ENCODE measurements at places on chromosomes 1 and 21. TPM values are rescaled to one million over a fixed set of nuclear protein-coding genes. Genes with fewer than 3 reads are reported as not detected.

DNA sequence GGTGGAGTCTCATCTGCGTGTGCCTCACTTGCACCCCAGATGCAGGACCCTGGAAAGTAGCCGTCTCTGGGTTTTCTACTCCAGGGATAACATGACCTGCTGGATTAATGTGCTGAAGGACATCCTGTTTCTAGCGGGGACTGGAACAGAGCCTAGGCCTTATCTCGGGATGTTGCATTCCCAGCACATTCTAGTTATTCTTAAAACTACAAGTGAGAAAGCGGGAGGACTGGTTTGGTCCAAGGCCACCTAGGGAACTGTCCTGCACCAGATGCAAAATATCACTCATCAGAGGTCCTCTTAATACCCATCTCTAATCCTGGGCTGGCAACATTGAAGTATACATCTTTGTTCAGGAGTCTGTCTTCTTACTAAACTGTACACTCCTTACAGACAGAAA is 179.9 kb downstream of the ZC3H11B start:
- DNase-seq, result no peak

DNA sequence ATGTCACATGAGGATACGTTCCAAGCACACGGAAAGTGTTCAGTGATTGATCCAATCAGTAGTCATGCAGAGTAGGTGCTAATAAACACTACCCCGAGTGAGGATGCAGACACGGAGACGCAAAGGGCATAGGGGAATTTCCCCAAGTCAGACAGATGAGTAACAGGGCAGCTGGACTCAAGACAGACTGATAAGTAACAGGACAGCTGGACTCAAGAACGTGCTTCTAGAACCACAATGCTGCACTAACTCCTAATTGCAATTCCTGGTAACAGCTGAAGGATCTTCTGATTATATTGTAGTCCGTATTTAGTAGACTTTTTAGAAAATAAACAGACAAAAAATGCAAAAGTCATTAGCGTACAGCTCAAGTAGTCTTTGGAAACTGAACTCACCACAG is 1.9 kb upstream of the OR2T10 start:
- no peak for DNase-seq

GRCh38 chr1:97593192-97593591 is 327.6 kb downstream of the DPYD start:
- no peak for DNase-seq

DNA sequence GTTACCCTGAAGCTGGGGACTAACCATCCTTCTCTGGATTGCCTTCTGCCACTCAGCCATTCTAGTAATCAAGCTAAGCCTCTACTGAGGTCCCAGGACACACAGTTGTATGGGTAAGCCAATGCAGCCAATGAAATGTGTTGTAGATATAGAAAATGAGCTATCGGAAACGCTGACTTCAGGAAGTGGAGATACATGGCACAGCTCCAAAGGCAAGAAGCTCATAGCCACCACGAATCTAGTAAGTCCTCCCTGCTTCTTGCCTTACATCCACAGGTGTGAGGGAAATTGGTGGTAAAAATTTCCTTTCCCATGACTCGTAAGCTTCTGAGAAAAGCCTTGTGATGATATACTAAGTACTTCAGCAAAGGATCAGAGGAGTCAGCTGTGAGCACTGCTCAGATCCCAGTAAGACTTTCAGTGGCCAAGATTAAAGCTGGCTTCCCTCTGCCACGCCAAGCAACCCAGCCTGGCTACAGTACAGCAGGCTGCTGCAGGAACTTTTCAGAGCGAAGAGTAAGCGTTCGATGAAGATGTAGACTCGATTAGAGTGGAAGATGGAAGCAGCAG is 117.7 kb downstream of the SIM2 start:
- DNase-seq, result no peak

- no peak for DNase-seq
These were observed 87.3 kb upstream of the SMYD2 start for GRCh38 chr1:214193691-214194090.

DNA sequence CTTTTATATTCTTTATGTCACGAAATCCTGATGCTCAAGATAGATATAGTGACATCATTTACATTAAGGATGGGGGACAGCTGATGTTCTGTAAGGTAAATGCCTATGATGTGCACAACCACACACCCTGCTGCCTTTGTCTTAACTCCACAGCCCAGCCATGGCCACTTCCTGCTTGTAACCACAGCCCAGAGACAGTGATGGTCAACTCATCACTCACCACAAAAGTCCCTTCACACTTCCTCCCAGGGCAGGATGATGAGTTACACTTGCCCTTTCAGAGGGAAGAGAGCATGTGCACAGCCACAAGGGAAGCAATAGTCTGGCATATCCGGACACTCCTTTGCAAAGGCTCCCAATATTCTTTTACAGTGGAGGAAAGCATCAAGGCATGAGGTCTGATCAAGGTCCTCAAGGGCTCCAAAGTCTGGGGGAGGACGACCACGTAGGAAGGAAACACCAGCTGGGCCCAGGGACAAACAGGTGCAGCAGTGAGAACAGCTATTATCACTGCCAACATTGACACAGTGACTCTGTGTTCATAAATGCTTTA is 53.8 kb downstream of the PLPP3 start:
- DNase-seq, result no peak

DNA sequence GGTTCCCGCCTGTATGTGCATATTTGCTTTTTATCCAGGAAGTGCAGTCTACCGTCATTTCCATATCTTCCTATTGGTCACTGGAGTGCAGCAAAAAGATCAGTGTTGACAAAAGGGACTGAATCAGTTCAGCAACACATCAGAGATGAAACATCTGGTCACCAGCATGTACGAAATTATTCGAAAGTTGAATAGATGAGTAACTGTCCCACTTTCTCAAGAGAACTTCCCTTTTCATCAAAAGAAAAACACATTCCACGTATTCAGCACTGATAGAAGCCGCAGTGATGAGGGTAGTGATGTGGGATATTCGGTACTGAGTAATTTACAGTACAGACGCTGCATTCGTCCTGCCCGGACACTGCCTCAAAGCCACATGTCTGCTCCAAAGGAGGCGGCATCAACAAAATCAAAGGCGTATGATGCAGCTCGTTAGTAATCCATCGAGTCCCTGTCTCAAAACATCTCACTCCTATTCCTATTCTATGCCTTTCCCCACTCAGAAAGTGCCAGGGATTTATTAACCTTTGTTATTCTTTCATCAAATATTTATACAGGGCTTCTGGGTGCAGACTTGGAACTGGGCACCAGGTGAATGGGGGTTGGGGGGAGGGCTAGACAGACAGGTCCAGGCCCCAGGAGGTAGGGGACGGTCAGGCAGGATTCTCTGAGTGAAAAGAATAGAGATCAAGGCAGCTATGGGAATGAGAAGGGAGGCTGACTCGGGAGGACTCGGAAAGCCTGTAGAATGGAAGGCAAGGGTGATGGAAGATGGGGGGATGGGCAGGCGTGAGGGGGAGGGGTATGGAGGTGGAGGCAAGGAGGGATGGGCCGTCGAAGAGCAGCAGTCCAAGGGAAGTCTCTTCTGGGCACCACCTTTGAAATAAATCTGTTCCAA is 79.5 kb upstream of the SLC45A1 start:
- no peak for DNase-seq

DNA sequence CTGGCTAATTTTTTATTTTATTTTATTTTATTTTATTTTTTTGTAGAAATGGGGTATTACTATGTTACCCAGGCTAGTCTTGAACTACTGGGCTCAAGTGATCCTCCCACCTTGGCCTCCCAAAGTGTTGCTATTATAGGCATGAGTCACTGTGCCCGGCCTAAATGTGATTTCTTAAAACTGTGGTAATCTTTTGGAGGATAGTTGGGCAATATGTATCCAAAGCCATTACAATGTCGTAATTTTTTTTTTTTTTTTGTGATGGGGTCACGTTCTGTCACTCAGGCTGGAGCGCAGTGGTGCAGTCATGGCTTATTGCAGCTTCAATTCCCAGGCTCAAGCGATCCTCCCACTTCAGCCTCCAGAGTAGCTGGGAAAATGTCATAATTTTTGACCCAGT is 14.2 kb downstream of the ETV3L start:
- no peak for DNase-seq

- peak; percentile 29 for DNase-seq
These were observed 7.5 kb downstream of the MX2 start for GRCh38 chr21:41369105-41369919.

DNA sequence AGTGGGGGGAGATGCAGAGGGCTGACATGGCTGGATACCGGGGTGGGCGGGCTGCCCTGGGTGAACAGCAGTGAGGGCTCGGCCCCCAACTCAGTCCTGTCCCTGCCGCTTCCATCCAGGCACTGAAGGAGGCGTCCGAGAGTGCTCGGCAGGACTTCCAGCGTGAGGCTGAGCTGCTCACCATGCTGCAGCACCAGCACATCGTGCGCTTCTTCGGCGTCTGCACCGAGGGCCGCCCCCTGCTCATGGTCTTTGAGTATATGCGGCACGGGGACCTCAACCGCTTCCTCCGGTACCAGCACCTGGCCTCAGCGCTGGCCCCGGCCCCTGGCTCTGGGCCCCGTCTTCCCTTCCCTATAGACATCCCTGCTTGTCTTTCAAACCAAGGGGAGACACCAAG is 15.6 kb downstream of the NTRK1 start:
- no peak for DNase-seq

DNA sequence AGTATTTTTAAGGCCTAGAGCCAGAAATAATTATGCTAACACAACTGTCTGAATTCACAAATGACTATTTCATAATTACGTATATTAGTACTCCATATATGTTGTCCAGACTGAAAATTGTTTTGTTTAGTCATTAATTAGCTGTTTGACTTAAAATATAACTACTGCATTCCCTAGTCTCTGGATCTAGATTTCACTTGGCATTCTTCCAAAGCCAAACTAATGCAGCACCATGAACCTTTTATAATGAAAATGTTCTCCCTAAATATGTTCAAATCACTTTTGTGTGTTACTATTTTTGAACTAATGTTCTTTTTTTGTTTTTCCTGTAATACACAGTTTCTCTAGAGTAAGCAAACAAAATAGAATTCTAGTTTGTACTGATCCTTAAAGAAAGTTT is 46.1 kb downstream of the CAMTA1 start:
- no peak for DNase-seq

DNA sequence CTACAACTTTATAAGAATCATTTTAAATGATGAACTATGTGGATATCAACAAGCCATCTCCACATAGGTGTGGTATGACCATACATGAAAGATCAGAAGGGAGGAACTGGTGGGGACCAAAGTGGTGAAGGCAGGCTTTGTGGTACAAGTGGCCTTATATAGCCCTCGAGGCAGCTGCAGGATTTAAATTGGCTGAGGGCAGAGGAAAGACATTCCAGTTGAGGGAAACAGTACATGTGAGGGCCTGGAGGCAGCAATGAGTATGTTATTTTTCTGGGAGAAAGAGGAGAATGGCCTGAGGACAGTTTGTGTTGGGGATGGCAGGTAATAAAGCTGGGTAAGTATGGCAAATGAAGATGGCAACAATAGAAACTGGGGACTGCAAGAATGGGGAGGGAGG is 17.1 kb downstream of the OSCP1 start:
- no peak for DNase-seq

The CHAF1B gene
- 18.8 TPM for total RNA-seq

The NR5A2 gene
- total RNA-seq, result 0.13 TPM

The LCE1F gene
- total RNA-seq, result not detected

The SPRR1B gene
- not detected for total RNA-seq

Data from activated CD4-positive, alpha-beta memory T cell treated with anti-CD3 and anti-CD28 coated beads, Interleukin-2, amount 10 ng/mL, durations not matched to agents 7 days and 5 days (primary cell).